ENCODE measurements at places on chromosomes 2 and 18. TPM values are rescaled to one million over a fixed set of nuclear protein-coding genes. Genes with fewer than 3 reads are reported as not detected.

- DNase-seq, result no peak
These were observed 104.9 kb downstream of the EIPR1 start for GRCh38 chr2:3272761-3273160.

The RBKS gene
- 1.8 TPM for total RNA-seq

The UGT1A4 gene
- 0.09 TPM for total RNA-seq

DNA sequence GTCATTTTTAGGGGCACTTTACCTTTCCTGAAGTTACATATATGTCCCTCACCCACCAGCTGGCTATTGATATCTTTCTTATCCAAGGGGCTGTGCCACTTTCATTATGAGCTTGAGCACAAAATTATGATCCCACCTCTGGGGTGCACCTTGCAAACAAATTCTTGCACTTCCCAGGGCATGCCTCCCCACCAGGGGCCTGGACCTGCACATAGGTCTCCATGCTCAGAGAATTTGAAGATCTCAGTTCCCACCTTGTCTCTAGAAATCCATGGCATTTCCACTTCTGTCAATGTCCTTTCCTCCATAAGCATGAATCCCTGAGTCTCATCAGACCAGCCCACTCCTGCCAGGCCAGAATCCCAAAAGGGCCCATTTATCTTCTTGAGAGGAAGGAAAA lies 449.1 kb upstream of the REG3G start:
- DNase-seq, result no peak

- no peak for DNase-seq
These were observed 377.4 kb downstream of the SETBP1 start for GRCh38 chr18:45057955-45058600.

GRCh38 chr2:10982931-10983701 lies 71.4 kb downstream of the KCNF1 start:
- DNase-seq, result no peak

- no peak for DNase-seq
These were observed 138.6 kb upstream of the SIX3 start for GRCh38 chr2:44802777-44803424.

The RGPD3 gene
- total RNA-seq, result 3.9 TPM

GRCh38 chr2:100246163-100247145 lies 75.8 kb downstream of the LONRF2 start:
- DNase-seq, result peak; percentile 54

The ATOH8 gene
- total RNA-seq, result 2.0 TPM

DNA sequence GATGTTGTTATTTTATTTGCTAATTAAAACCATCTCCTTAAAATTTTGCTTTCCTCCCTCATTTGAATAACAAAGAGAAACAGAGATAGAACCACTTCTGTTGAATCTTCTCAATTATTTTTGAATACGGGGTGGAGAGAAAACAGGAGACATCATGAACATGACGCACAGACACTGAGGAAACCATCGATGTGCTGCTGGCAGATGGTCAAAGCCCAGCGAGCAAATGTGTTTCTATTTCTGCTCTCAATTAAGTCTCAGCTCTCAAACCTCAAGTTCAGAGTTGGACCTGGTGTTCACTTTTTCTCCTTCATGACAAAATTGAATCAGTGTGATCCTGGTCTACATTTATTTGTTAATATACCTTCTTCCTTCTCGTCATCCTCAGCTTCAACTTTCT lies 36.1 kb upstream of the TWIST2 start:
- DNase-seq, result no peak

GRCh38 chr18:56541793-56542192 lies 96.6 kb downstream of the TXNL1 start:
- DNase-seq, result no peak

GRCh38 chr2:153971855-153972254 lies 100.1 kb downstream of the GALNT13 start:
- DNase-seq, result no peak

DNA sequence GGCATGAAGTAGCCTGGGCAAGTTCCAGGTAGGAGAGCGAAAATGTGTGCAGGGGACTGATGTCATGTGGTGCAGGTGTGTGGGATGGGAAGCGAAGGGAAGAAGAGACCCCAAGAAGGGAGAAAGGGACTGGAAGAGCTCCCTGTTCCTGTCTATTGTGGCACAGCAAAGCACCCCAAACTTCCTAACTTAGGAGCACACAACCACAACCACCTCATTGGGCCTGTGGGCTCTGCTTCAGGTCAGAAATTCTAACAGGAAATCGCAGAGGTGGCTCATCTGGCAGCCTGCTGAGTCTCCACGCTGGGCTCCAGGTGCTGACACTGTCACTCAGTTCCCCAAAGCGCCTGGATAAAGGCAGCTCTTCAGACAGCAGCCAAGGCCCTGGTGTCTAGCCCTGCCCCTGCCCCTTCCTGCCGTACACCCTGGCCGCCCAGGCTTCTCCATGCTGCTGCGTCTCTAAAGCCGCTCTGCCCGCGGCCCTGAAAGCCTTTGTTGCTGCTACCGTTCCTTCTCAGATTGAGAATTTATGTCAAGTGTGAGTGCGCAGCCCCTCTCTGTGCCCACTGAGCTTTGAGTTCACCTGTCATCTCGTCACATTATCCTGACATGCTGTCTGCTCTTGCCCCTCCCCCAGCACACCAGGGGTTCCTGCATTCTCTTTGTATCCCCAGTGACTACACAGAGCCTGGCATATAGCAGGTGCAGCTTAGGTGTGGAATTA lies 140.2 kb upstream of the BCL2L11 start:
- DNase-seq, result no peak

The ERCC3 gene
- 31.2 TPM for total RNA-seq

GRCh38 chr2:44844651-44845270 lies 96.7 kb upstream of the SIX3 start:
- no peak for DNase-seq

- no peak for DNase-seq
These were observed 71.1 kb downstream of the ANKRD44 start for GRCh38 chr2:197239434-197239833.

The REG3A gene
- 0.05 TPM for total RNA-seq

DNA sequence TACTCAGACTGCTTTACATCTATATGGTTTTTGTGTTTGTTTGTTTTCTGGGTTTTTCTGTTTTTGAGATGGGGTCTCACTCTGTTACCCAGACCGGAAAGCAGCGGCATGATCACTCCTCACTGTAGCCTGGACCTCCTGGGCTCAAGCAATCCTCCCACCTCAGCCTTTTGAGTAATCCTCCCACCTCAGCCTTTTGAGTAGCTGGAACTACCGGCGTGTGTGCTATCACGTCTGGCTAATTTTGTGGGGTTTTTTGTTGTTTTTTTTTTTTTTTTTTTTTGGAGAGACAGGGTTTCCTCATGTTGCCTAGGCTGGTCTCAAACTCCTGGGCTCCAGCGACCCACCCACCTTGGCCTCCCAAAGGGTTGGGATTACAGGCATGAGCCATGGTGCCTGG lies 9.1 kb downstream of the MAP3K2 start:
- no peak for DNase-seq

The PLGLB2 gene
- 1.5 TPM for total RNA-seq

Data from thymus (tissue), 14 donors.